Stimulated activated CD4-positive, alpha-beta T cell treated with anti-CD3 and anti-CD28 coated beads, Interleukin-15, amount 100 ng/mL, for 24 hours (primary cell): ENCODE measurements at places on chromosomes 5 and 9.

- no peak for DNase-seq
Observed at GRCh38 chr9:33099754-33100153, 23.3 kb upstream of the SMU1 start.

DNA sequence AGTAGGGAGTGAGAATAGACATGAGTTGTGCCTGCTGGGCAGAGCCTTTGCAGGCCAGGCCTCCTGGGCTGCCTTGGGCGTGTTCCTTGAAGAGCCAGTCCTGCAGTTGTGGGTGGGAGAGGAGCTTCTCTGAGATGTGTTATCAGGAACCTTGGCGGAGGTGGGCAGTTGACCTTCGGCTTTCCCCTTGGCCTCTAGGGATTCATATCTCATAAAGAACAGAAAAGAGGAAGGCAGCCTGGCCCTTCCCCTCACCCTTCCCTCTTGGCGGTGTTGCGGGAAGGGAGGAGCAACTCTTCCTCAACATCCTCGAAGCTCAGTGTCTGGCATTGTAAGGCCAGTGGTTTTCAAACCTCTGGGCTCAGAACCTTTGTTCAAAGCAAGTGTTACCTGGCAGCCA, 59.2 kb downstream of the DAPK1 start:
- DNase-seq = no peak

GRCh38 chr9:37292896-37293295, 129.6 kb upstream of the GRHPR start:
- no peak for DNase-seq

DNA sequence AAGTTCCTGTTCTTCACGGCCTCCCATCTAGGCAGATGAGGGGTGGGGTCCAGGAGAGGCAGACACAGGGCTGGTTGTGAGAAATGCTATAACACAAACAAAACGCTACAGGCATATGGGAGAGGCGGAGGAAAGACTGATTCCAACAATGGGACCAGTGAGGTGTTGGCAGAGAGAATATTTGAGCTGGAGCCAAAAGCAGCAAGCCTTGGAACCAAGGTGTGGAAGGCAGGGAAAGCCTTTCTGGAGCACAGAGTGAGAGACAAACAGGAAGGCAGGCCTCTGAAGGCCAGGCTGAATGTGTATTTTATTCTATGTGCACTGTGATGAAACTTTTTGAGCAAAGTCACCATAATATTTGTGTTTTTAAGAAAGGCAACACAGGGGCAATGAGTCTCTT, 2.9 kb downstream of the ATPSCKMT start:
- no peak for DNase-seq

GRCh38 chr5:30968971-30969370, 224.5 kb upstream of the CDH6 start:
- DNase-seq = no peak

DNA sequence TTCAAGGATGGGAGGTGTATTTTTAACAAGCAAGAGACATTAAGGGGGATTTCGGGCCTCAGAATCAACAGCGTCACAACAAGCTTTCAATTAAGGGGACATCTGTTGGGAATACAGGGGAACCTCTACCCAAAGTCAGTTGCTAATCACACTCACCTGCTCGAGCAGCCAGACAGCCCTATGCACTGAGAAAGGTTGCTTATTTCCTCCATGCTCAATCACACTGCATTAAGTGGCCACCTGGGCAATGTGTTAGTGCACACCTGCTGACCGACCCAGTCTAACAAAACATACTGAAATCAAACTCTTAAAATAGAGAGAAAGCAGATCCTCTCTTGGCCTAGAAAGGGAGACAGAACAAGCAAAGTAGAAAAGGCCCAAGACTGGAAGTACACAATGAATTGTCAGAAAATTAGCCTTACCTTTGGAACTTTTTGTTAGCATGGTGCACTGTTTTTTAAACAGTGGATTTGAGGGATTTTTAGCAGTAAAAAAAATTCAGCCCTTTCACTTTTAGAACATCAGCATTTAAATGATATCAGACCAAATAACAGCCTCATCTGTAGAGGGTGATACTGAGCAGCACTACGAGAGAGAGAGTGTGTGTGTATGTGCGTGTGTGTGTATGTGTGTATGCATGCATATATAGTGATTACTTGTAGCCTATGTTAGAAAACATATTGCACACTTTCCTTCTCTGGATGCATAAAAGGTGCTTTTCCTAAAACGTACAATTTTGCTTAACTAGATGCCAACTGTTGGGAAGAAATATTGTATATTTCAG, 1118.6 kb upstream of the DMAC1 start:
- no peak for DNase-seq

GRCh38 chr5:107888541-107888940, 217.8 kb upstream of the EFNA5 start:
- DNase-seq = no peak
